Stimulated activated CD4-positive, alpha-beta T cell treated with anti-CD3 and anti-CD28 coated beads, Interleukin-12 subunit alpha, Interleukin-12 subunit beta, amount 100 ng/mL, for 24 hours (primary cell): ENCODE measurements at places on chromosomes 4 and X.

- DNase-seq, result no peak
Observed at GRCh38 chr4:91127831-91128230, 1000.6 kb downstream of the CCSER1 start.

DNA sequence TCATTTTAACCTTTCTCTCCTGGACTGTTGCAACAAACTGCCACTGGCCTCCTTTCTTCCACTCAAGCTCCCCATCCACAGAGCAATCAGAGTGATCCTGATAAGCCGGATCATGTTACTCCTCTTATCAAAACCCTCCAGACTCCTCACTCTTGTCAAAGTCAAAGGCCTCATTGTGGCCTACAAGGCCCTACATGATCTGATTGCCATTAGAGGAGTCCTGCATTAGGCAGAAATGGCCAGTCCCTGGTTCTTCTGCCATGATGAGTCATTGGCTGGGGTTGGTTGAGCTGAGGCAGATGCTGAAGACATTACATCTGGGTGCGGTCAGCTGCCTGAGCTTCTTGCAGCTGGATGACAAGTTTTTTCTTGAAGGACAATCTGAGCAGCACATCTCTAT, 32.7 kb upstream of the CASK start:
- DNase-seq, result no peak

- DNase-seq, result no peak
Observed at GRCh38 chr4:54475546-54475945, 182.2 kb upstream of the KIT start.

DNA sequence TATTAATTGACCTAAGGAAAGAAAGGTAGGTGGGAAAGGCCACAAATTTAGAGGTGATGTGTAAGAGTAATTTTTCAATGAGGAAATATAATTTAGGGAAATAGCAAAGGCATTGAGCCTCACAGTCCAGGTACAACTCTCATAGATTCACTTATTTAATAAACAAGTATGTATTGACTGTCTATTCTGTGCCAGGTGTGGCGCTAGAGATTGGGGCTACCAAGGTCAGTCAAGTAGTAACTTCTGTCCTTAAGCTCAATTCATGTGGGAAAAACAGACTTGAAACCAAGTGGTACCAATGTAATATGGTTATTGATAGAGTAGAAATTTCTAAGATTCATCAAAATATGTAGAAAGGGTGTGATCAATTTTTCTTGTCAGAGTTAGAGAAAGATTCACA, 257.5 kb downstream of the C4orf33 start:
- no peak for DNase-seq

- no peak for DNase-seq
Observed at GRCh38 chr4:147730333-147730732, 1.6 kb upstream of the ARHGAP10 start.

- DNase-seq, result no peak
Observed at GRCh38 chr4:137370206-137370633, 162.1 kb downstream of the PCDH18 start.

DNA sequence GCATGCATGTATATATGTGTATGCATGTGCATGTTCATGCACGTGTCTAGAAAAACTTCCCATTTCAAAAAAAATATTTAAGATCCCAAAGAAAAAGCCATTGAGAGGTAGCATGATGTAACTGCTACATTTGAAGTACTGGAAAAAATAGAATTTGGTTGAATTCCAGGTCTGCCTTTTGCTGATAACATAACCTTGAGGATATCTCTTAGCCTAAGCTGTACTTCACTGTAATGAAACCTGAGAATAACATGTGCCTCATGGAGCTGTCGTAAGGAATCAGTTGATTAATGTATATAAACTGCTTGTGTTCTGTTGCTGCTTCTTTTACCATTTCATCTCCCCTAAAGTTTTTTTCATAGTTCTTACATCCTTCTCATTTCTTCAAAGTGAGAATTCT, 351.8 kb downstream of the GRIA2 start:
- DNase-seq, result no peak

DNA sequence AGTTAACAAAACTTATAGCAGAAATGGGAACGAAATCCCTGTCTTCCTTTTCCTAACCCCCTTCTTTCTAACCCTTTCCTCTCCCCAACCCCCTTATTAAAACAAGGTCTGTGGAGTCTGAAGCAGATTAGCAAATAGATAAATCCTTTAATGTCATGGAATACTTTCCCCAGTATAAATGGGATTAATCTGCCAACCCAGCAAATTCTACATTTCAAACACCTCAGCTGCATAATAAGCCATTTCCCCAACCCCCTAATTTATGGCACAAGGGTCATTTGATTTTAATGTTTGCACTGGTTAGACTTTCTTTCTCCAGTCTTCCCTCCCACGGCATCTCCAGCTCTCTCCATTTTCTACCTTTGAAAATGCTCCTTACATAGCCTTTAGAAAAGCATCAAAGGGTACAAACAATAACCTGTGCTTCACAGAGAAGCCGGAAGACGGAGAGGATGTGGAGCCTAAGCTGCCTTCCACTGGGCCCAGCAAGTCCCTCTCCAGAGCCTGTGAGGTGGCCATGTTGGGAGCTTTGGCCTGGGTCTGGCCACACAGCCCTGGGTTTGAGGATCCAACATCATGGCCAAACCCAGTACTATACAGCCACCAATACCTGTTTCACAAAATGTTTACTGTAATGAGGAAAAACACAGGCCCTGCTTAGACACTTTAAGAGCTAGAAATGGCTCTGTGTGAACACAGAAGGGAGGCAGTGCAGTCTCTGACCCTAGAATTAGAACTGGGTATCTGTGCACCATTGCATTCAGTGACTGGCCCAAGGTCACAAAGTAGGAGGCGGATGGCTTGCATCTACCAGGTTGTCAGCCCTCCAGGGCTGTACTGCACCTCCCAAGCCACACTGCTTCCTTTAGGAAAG, 56.9 kb upstream of the SPRY1 start:
- DNase-seq, result no peak

- DNase-seq, result no peak
Observed at GRCh38 chrX:867966-868647, 237.5 kb downstream of the SHOX start.

GRCh38 chr4:48139691-48140090, 5.6 kb upstream of the TXK start:
- DNase-seq, result no peak

GRCh38 chr4:85209161-85209560, 242.7 kb upstream of the WDFY3 start:
- no peak for DNase-seq

DNA sequence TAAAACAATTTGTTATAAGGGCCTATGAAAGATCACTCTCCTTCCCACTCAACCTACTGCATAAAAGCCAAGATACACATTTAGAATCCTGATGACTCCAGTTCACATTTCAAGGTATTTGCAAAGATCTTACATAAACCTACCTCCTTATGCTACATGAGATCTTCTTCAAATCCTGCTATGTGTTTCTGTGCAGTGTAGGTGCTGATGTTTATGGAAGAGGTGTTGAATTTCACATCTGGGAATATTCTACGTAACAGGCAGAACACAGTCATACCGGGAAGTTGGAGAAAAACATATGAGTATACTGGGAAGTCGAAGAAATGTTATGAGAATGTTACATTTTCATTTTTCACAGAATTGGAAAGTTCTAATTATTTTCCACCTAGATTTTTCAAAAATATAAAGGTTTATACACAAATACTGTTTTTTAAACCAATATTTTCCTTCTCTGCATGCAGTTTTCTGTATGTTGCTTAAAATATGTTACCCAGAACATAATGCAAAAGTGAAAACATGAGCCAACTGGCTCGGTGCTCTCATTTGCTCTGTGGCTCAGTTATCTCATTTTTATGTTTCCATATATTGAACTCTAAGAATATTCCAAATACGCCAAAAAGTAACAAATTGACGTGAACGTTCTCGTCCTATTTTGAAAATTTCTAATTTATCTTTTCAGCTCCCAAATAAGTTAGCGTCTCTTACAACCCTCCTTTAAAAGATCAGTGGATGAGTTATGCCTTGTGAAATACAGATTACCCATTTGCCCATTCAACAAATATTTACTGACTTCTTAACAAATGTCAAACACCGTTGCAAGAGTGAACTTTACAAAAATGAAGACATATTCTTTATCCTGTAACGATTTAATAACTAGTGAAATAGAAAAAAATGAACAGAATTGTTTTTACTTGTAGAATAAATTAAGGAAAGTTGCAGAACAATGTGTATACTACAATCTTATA, 899.3 kb downstream of the STIM2 start:
- DNase-seq, result no peak

GRCh38 chrX:12332786-12333347, 194.6 kb downstream of the FRMPD4 start:
- DNase-seq, result no peak

- DNase-seq, result no peak
Observed at GRCh38 chrX:39808471-39808917, 289.3 kb downstream of the BCOR start.

DNA sequence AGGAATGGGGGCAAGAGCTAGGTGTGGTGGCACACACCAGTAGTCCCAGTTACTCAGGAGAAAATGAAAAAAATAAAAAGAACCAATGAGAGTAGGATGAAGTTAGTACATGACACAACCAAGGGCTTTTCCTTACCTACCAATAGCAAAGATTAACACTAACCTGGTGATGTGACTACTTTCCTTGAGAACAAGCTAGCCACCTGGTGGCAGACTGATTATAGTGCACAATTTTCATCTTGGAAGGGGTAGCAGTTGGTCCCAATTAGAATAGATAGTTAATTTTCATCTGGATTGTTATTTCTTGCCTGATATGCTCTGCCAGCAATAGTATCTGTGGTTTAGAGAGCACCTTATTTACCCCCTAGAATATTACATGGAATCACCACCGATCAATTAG, 1216.8 kb upstream of the PABPC4L start:
- no peak for DNase-seq

DNA sequence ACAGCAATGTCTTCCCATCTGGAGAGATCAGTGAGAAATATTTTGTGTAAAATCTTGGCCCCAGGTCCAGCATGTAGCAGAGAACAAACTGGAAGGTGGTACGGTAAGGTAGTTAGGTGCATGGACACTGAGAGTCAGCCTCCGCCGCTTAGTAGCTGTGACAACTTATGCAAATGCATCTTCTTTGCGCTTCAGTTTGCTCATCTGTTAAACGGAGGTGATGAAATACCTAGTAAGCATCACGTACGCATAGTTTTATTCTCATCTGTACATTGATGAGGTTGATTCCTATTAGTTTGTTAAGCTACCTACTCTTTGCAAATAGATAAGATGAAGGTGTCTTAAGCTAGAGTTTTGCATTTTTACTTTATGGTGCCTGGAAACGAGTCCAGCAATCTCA, 80.0 kb upstream of the MSX1 start:
- DNase-seq, result no peak

DNA sequence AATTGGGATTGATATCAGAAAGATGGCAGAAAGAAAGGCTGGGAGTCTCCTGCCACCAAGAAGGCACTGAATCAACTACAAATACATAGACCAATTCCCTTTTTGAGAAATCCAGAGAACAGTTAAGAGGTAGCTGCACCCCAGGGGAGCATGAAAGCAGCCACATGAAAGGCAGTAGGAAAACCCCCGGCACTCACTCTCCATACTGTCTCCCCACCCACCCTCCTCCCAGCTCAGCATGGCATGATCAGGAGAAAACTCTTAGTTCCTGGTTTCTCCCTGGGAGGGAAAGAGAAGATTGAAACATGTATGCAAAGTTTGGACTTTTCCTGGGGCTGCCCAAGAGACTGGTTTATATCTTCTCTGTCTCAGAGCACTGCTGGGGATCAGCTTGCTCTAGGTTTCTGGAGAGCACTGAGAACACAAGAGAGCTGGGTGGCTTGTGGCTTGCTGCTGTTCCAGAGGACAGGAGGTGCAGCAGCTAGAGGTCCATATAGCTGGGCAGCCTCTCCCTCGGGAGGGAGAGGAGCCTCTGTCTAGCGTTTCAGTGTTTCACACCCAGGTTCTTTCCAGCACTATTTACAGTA, 305.7 kb downstream of the PDGFC start:
- DNase-seq, result no peak

GRCh38 chr4:145183023-145183422, 2.6 kb upstream of the OTUD4 start:
- no peak for DNase-seq

- no peak for DNase-seq
Observed at GRCh38 chr4:657834-658667, 16.0 kb downstream of the ATP5ME start.

DNA sequence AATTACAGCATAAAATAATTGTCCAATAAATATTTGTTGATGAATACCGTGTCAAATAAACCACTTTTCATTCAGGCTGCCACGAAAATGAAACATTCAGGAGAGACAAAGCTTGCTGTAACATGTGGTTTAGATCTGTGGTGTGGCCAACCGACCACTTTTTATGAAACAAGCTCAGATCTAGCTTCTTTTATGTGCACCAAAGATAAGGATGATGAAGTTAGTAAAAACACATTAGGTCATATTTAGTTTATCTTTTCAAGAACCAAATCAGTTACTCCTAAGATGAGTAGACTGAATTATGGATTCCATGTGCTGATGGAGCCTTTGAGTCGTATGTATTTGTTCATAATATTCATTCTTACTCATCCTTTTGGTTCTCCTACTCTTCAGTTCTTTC, 35.8 kb downstream of the STOX2 start:
- no peak for DNase-seq

DNA sequence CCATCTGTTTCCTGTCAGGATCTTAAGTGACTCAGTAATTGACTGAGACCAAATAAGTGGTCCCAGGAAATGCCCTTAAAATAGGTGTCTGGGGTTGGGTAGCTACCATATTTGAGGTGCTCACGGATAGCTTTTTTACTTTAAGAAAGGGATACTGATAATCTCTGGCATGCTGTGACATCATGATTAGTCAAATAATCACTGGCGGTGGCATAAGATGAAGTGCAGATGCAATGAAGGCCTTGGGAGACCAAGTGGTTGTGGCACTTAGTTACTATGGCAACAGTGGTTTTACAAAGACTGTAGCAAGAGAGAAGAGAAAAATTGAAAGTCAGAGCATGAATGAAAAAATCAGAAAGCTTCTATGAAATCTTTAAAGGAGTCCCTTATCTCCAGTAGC, 114.5 kb upstream of the SLIT2 start:
- DNase-seq, result no peak

DNA sequence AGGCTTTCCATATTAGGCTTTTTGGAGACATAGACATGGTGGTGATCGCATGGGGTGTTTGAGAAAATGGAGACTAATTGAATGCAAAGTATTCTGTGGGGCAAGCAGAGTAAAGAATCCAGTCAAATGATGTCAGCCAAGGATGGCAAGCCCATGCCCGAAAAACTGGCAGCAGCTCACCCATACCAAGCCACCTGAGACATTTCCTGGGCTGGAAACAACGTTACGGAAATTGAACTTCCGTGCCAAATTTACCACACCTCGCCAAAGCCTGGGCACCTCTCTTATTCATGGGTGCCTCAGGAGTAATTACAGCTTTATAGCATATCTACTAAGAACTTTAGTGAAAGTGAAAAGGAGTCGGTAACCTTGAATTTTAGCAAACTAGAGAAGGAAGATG, 166.4 kb downstream of the CBR4 start:
- no peak for DNase-seq

DNA sequence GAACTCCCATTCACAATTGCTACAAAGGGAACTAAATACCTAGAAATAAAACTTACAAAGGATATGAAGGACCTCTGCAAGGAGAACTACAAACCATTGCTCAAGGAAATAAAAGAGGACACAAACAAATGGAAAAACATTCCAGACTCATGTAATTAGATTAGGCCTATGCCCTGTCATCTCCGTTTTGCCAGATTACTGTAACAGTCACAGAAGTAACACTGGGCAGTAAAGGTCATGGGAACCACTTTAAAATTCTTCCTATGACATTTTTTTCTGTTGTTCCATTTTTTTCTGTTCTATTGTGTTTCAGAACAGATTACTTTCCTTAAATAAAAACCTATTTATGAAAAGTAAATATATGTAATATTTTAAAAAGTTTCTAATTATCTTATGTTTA, 199.4 kb upstream of the CENPE start:
- no peak for DNase-seq

- DNase-seq, result no peak
Observed at GRCh38 chrX:15943391-15943790, 88.8 kb upstream of the AP1S2 start.
